ENCODE measurements at places on chromosomes 5 and 9.

GRCh38 chr5:54986269-54986654 lies 869 bp upstream of the ESM1 start:
- no peak for DNase-seq

- DNase-seq: no peak
Measured at GRCh38 chr9:109916316-109916715, 136.3 kb downstream of the PALM2AKAP2 start.

GRCh38 chr9:108850293-108850897 lies 5.4 kb downstream of the ACTL7B start:
- no peak for DNase-seq

DNA sequence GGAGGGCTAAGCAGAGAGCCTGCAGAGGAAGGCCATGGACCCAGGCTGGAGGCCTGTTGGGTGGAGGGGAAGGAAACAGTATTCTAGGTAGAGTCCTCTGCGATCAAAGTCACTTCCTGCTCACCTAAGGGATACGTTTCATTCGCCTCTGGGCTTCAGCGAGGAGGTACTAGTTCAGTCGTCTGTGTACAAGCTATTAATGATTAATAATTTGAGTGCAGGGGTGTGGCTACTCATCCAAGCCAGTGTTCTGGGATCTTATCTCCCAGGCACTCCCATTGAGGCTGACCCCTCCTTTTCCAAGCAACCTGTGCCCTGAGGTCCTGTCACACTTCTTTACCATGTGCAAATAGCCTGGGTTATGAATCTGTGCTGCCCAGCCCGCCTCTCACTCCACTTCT lies 25.2 kb downstream of the RALGPS1 start:
- no peak for DNase-seq

- no peak for DNase-seq
Measured at GRCh38 chr9:136685790-136686533, 1.3 kb downstream of the AGPAT2 start.

DNA sequence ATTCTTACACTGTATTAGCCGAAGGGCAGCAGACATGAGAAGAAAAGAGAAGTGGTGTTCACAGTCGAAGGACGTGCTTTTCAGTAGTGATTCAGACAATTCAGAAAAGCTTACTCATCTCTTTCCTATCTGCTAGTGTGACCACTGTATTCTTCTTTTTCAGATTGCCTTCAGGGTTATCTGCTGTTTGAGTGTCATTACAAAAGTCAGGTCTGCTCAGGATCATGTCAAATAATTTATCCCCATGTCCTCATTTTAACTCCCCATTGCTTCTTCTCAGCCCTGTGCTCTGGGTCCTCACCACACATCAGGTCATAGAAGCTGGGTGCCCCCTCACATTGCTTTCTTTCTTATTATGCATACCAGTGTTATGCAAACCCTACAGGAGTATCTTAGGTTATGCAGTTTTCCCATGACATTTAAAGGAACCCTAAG lies 394.0 kb downstream of the CETN3 start:
- peak; percentile 8 for DNase-seq

DNA sequence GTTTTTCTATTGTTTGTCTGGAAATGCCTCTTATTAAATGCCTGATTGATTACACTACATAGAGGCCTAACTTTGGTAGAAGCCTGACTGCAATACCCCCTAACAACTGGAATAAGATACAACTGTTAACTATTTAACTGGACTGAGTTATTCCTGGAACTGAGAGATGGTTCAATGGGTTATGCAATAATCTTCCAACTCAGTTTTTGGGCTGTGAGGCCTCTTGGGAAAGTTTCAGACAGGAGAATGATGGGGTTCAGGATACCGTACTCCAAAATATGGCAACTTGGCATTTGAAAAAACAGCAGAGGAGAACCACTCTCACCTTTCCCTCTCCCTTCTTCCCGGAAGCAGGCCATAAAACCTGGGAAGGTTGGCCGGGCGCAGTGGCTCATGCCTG lies 19.2 kb upstream of the PCDH1 start:
- DNase-seq: no peak

DNA sequence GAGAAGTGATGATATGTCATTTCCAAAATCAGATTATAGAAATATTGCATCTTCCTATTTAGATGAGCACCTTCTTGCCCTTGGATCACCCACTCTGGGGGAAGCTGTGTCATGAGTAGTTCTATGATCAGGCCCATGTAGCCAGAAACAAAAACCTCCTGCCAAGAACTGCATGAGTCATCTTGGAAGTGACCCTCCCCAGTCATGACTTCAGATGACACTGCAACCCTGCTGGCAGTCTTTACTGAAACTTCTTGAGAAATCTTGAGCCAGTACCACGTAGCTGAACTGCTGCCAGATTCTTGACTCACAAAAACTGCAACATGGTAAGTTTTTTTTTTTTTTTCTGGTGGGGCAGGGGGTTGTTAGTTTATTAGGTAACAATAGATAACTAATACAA lies 439.6 kb upstream of the PTGER4 start:
- DNase-seq: no peak

- no peak for DNase-seq
Measured at GRCh38 chr5:56282951-56283350, 49.8 kb upstream of the ANKRD55 start.

GRCh38 chr9:128715436-128715750 lies 8.5 kb downstream of the ZDHHC12 start:
- no peak for DNase-seq

DNA sequence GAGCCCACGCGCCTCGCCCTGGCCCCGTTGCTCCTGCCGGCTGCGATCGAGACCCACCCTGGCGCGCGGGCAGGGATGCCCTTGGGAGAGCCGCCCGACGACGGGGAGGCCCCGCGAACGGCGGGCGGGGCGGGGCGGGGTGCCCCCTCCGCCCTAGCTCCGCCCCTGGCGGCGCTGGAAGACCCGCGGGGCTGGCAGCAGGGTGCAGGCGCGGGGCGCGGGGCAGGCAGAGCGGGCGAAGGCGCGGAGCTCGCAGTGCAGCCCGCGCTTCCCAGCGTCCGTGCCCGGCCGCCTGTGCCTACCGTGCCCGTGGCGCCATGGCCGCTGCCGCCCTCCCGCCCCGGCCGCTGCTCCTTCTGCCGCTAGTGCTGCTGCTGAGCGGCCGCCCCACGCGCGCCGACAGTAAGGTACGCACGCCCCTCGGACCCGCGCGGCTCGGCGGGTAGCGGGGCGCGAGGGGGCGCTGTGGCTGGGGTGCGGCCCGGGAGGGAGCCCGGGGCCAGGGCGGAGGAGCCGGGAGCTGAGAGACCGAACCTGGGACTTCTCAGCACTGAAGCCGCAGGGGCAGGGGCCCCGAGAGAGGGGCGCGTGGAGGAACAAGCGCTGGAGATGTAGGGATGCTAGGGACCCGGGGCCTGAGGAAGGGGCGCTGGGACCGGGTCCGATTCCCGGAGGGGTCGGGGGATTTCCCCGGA lies at the start of gene OLFML2A:
Gene OLFML2A (plus strand): TSS at position 180 of the 695 bp plus-strand sequence. CDS start 138 bp downstream, at position 318.
- DNase-seq: no peak

- DNase-seq: no peak
Measured at GRCh38 chr9:126612813-126613641, 701 bp upstream of the LMX1B start.

DNA sequence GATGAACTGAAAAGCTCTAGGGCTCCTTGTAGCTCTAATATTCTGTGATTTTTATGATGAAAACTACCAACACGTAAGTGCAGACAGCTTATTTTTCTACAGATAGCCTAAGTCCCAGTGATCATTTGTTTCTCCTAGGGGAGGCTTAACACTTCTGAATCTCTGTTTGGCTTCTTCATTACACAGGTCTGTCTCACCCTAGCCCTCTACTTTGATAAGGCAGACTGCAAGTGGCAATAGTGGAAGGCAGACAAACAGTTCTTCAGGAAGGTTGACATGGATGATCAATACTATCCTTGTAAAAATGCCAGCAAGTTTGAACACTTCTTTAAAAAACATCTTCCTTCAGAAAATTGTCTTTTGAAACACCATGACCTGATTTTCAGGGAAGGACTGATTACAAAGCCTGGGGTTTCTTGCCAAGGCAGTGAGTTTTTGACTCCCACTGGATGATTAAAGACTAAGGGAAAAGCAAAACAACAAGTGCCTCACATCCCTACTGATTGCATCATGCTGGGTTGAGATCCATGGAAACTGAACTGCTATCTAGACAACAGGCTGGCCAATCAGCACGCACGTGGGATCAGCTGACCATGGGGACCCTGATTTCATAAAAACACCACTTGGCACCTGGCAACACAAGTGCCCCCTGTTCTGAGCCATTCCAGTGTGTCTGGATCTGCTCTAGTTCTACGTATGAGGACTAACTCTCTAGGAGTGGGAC lies 212.2 kb downstream of the SMARCA2 start:
- DNase-seq: no peak

DNA sequence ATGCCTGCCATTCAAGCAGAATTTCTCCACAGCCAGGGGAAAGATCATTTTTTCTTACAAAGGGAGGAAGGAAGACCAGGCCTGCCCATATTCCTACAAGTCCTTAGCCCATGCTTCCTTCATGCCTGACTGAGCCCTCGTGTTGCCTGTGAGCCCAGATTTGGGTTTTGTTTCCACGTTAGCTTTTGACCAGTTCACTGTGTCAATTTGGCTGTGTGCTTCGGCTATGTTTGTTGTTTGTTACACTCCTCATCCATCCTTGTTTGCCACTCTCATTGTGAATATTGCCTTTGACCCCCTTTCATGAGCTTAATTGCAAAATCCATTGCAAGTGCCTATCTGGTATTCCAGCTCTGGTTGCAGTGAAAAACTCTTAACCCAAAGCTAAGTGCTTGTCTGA lies 84.7 kb upstream of the RIOK2 start:
- no peak for DNase-seq

DNA sequence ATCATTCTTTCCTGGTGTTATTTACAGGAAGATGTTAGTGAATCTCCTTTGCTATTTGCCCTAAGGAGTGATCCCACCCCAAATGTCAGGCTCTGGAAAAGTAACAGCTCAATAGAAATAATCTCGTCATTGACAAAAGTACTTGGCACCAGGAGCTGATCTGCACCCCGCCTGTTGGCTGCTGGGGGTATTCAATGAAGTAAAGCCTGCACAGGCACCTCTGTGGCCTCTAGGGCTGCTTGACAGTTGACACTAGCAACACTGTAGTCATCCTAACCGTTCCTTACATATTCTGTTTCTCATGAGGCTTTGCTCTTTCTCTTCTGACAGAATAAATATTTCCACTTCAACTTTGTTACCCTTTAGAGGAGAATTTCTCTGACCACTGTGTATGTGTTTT lies 103.4 kb downstream of the DOCK2 start:
- no peak for DNase-seq

DNA sequence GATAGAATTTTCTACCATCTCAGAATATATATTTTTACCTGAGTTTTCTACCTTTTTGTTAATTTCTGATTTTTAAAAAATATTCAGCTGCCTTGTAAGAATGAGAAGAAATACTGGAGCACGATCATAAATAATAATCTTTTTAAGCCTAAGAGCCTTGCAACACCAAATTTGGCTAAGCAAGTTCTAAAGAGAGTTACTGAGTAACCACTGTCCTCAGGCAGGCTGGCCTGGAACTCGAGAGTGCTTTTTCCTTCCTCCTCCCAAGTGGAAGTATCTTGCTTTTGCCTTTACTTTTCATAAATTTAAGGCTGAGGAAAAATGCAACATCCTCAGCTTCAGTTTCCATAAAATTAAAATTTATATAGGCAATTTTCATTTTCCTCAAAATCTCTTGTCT lies 21.0 kb downstream of the GLRX start:
- DNase-seq: no peak

DNA sequence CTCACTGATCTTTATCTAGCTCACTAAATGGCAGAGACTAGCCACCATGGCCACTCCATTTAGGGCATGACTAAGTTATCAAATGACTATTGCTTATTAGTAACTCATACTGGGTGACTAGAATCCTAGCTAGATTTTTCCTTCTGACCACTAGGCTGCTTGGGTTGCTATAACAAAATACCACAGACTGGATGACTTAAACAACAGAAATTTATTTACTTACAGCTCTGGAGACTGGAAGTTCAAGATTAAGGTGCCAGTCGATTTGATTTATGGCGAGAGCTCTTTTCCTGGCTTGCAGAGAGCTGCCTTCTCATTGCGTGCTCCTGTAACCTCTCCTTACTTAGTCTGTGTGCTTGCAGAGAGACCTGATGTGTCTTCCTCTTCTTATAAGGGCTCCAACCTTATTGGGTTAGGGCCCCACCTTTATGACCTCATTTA lies 55.0 kb upstream of the APC start:
- DNase-seq: no peak

- DNase-seq: no peak
Measured at GRCh38 chr5:112440031-112440430, 21.0 kb upstream of the EPB41L4A start.

DNA sequence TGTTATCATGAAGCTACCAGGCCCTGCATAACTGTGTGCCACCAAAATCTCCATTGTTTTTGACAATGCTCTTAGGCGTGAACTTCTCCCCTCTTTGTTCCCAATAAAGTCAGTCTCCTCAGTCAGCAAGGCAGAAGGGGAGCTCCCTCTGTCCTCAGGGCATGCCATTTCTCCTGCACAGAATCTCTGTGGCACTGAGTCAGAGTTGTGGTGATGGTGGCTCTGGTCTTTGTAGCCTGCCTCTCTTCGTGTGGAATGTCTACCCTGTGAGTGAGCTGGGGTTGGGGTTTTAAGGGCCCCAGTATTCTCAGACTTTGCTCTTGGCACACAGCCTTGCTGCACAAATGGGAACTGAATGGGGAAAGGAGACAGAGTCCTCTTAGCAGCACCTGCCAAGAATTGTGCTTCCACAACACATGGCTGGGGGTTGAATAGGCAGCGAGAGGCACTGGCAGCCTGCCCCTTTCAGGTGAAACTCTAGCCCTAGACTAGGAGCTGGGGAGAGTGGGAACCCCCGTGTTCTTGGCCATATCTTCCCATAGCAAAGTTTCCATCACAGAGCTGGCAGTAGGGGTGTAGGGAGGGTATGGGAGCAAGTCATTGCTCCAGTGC lies 146.6 kb downstream of the SH3GL2 start:
- no peak for DNase-seq

- DNase-seq: no peak
Measured at GRCh38 chr5:170114271-170114670, 8.6 kb downstream of the FOXI1 start.

DNA sequence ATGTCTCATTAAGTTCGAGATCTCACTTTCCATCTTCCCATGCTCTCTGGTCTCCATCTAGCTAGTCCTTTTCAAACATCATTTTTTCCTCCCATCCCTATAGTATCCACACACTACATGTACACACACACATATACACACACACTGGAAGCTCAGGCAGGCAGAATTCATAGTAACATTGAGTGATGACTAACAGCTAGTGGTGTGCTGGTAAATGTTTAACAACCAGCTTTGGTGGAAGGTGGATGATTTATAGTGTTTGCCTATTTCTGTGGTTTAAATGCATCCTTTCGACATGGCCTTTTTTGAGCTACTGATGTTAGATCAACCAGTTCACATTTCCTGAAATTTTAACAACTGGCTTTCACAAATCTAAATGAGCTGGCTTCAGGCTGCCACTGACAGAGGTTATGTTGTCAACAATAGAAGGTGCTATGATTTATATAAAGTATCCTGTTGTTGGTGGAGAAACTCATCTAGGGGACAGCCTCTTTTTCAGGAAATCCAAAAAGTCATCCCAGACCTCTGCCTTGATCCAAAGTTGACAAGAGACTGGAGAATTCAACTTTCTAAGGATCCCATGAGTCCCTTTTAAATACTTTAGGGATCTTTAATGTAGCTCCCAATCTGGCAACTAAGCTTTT lies 117.8 kb downstream of the CCDC192 start:
- peak; percentile 8 for DNase-seq
